Suppressor macrophage treated with lipopolysaccharide for 1 hour (primary cell): ENCODE measurements at places on chromosomes 12 and 14.

- DNase-seq: no peak
Observed at GRCh38 chr12:58901664-58902063, 18.6 kb downstream of the LRIG3 start.

- no peak for DNase-seq
Observed at GRCh38 chr14:61607570-61608244, 87.6 kb upstream of the HIF1A start.

- DNase-seq: no peak
Observed at GRCh38 chr14:104238424-104239184, 100.2 kb downstream of the KIF26A start.

- peak; percentile 78 for DNase-seq
Observed at GRCh38 chr12:105382771-105383622, 52.5 kb downstream of the C12orf75 start.

GRCh38 chr12:45660330-45660729, 69.2 kb upstream of the ARID2 start:
- peak; percentile 32 for DNase-seq
